ENCODE measurements at places on chromosomes 2 and 18.

DNA sequence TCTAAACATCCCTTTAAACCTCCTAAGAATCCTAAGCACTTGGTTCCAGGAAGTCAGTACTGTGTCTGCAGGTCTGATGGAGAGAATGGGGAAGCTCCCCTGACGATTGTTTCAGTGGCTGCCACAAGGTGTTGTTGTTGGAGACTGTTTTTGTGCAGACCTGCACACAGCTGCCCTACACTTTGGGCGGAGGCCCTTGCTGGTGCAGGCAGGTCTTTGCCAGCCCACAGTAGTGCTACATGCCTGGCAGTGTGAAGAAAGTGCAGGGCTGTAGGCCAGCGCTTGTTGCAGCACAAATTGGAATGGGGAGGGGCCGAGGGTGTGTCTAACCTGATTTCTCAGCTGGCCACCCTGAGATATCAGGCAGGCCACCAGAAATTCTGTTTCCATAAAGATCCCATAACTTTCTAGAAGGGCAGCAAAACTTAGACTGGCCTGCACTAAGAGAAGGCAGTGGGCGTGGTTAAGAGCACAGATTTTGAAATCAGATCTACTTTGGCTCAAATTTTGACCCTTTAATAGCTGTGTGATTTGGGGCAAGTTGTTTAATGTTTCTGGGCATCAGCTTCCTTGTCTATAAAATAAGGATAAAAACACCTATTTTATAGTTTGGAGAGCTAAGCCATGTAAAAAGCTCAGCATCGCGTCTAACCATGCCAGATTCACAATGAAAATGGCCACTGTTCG is 83.7 kb upstream of the SLC1A4 start:
- DNase-seq, result no peak

GRCh38 chr18:2662990-2663389 is 7.5 kb downstream of the SMCHD1 start:
- no peak for DNase-seq

- DNase-seq, result no peak
Measured at GRCh38 chr2:120203251-120204021, 19.8 kb downstream of the TMEM185B start.

GRCh38 chr2:2270808-2271415 is 60.2 kb downstream of the MYT1L start:
- no peak for DNase-seq

DNA sequence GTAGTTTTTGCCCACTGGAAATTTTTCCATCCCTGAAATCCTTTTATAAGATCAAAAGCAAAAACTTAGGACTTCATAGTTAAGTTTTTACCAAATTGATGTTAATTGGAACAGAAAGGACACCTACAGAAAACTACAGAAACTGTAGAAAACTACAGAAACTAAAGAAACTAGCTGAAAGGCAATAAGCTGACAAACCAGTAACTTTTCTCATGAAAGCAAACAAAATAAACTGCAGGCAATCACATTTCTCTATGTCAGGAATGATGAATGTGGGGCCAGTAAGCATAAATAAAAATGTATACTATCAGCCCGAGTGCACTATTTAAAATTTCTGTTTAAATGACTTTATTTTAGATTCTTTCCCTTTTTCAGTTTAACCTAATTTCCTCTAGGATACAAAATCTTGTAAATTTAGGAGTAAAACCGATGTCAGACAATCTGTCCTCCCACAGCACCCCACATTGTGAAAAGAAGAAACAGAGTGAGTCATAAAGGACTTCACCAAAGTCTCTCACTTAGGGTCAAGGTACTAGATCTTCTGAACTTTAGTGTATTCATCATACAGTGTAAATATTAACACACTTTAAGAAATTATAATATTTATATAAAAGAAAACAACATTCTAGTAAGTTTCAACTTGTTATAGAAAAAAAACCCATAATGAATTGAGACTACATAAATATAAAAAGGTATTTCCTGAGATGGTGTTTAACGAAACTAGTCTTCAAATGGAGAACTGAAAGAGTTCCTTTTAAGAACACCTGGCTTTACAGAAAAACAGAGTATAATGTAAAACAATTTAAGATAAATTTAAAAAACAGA is 46.6 kb downstream of the USP40 start:
- DNase-seq, result no peak

GRCh38 chr2:183564726-183565125 is 440.5 kb downstream of the NUP35 start:
- no peak for DNase-seq

GRCh38 chr2:104473546-104473945 is 380.4 kb upstream of the POU3F3 start:
- DNase-seq, result no peak

- DNase-seq, result no peak
Measured at GRCh38 chr18:24000613-24001490, 13.7 kb upstream of the TTC39C start.

- DNase-seq, result no peak
Measured at GRCh38 chr2:141331127-141331526, 799.7 kb downstream of the LRP1B start.

DNA sequence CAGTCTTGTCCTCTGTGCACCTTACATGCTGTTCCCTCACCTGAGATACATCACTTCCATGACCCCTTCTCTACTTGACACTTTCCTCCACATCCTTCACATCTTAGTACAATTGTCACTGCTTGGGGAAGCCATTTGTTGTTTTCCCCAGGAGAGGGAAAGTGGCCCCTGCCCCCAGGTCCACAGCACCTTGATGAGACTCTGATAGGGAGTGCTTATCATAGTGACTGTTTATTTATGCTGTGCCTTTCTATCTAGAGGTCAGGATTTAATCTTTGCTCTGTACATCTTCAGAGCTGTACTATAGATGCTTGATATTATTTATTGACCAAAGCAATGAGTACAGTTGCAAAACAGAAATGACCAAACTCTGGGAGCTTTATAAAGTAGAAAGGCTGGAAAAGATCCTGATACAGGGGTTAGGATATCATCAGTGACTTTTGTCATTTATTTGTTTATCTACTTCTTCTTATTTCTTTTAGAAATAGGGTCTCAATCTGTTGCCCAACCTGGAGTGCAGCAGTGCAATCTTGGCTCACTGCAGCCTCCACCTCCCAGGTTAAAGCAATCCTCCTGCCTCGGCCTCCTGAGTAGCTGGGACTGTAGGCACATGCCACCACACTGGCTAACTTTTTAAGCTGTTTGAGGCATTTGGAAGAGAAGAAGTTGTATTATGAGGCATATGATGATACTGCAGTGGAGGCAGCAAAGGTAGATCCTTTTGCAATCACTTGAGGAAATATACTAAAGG is 94.2 kb downstream of the MEIS1 start:
- no peak for DNase-seq

- DNase-seq, result no peak
Measured at GRCh38 chr18:23938901-23939341, 75.6 kb upstream of the TTC39C start.

GRCh38 chr2:40101131-40101575 is 322.1 kb upstream of the THUMPD2 start:
- DNase-seq, result no peak

DNA sequence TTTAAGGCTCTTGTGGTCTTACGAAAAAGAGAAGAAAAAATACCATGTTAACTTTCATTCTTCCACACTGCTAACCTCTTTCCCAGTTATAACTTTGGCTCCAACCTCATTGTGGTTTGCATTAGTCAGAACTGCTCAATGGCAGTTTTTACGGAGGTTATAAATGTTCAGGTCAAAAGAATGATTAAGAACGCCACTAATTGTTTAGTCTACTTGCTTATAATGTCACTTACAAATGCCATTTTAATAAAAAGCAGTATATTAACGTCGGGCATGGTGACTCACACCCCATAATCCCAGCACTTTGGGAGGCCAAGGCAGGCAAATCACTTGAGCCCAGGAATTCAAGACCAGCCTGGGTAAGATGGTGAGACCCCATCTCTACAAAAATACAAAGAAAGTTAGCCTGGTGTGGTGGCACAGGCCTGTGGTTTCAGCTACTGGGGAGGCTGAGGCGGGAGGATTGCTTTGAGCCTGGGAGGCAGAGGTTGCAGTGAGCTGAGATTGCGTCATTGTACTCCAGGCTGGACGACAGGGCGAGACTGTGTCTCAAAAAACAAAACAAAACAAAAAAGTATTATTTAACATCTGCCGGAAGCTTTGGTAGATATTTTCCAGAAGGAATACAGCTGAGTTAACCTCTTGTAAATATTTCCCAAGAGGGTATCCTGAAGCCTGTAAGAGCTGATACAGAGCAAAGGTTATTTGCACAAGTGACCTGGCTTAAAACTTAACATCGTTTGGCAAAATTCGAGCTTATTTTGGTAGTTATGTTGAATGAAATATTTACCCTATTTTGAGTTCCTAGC is 5.1 kb downstream of the AGPS start:
- no peak for DNase-seq

- no peak for DNase-seq
Measured at GRCh38 chr2:142445551-142446072, 314.8 kb upstream of the LRP1B start.

DNA sequence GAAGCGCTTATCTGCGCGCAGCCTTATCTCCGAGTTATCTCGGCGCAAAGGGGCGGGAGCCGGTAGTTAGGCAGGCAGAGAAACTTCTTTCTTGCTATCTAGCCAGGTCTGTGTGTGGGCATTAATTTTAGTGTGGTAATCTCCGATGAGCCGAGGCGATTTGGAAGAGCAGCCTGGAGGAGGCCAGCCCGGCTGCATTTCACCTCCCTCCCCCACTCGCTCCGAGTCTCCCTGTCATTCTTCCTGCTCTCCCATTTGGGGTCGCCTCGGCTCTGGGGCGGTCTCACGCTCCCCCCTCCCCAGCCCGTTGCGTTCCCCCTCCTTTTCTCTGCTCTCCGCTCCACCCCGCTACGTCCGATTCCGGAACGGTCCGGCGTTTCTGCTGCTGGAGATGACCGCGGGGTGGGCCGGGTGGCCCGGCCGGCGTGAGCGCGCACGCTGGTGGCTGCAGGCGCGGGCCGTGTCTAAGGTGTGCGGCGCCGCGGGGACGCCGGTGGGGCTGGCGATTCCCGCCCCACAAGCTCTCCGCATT is 566 bp downstream of the GATA6 start:
- DNase-seq, result no peak

DNA sequence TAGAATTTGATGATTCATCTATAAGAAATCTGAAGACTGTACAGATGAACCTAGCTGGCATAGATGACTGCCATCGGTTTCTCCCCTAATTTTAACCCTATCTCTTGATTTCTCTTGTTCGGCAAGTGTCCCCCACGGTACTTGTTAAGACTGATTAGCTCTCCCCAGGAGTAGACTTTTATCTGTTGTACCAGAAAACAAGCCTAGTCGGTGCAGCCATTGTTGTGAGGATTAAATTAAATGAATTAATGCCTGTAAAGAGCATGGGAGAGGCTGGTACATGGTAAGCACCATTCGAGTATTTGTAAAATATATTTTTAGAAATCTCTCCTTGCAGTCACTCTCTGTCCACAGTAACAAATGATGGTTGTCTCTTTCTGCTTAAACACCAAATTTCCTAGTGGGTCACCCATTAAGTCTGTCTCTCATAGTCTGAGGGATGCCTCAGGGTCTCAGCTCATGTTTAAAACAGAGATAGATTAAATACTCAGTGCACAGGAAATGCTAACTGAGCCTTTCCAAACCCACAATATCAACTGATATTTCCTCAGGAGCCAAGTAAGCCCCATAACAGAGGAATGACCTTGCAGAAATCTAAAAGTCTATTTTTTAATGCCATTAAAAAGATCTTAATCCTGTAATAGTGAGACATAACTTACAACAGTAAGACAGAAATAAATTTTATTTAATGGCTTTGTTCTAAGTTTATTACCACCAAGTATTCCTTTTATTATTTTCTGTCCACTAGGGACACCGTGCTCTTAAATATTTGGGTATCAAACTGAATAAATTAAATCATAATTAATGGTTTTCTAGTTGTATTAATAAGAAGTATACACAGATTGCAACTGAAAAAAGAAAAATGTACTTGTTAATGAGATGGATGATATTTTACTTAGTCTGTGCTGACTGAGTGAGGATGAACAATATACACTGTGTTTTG is 2.9 kb upstream of the B4GALT6 start:
- no peak for DNase-seq

- DNase-seq, result no peak
Measured at GRCh38 chr2:172344159-172344558, 83.2 kb upstream of the ITGA6 start.

GRCh38 chr2:102112692-102113665 is 29.6 kb upstream of the IL1R1 start:
- no peak for DNase-seq

GRCh38 chr2:178644919-178645318 is 162.3 kb downstream of the TTN start:
- DNase-seq, result no peak

GRCh38 chr2:72544554-72544953 is 281.3 kb downstream of the EXOC6B start:
- DNase-seq, result no peak

GRCh38 chr2:97733341-97734035 is 20.1 kb downstream of the ZAP70 start:
- no peak for DNase-seq

GRCh38 chr2:156435396-156435717 is 822 bp upstream of the GPD2 start:
- DNase-seq, result no peak
